ENCODE measurements at places on chromosomes 7 and 10. TPM values are rescaled to one million over a fixed set of nuclear protein-coding genes. Genes with fewer than 3 reads are reported as not detected.

ATRNL1 gene
- not detected for total RNA-seq

FLNC gene
- total RNA-seq = 99.9 TPM

PRPS1L1 gene
- total RNA-seq = not detected

SCART1 gene
- total RNA-seq = 1.6 TPM

OR6V1 gene
- not detected for total RNA-seq

NCF1 gene
- total RNA-seq = not detected

GSTO2 gene
- total RNA-seq = 0.98 TPM

PLAC9 gene
- total RNA-seq = 24.8 TPM

FAM25C gene
- total RNA-seq = not detected

EZH2 gene
- total RNA-seq = 17.4 TPM

TMEM176B gene
- total RNA-seq = not detected

BUD31 gene
- total RNA-seq = 101 TPM

ARL5B gene
- 7.7 TPM for total RNA-seq

SAMD8 gene
- total RNA-seq = 23.1 TPM

OGA gene
- total RNA-seq = 102 TPM

AUTS2 gene
- total RNA-seq = 5.9 TPM

GBF1 gene
- total RNA-seq = 47.7 TPM

TAC1 gene
- total RNA-seq = not detected

ATG9B gene
- total RNA-seq = 0.20 TPM

GPAM gene
- 10.6 TPM for total RNA-seq

ATP5MK gene
- 188 TPM for total RNA-seq

SKIDA1 gene
- total RNA-seq = 0.73 TPM

OR13A1 gene
- total RNA-seq = not detected

RASA4B gene
- total RNA-seq = 0.20 TPM

TFEC gene
- total RNA-seq = under 0.01 TPM

GOLGA7B gene
- under 0.01 TPM for total RNA-seq

CTNNA3 gene
- total RNA-seq = under 0.01 TPM

GSAP gene
- 2.3 TPM for total RNA-seq

ABCB1 gene
- total RNA-seq = 0.20 TPM
